A673 (cell line): ENCODE measurements at places on chromosomes 7 and 10. TPM values are rescaled to one million over a fixed set of nuclear protein-coding genes. Genes with fewer than 3 reads are reported as not detected.

DNA sequence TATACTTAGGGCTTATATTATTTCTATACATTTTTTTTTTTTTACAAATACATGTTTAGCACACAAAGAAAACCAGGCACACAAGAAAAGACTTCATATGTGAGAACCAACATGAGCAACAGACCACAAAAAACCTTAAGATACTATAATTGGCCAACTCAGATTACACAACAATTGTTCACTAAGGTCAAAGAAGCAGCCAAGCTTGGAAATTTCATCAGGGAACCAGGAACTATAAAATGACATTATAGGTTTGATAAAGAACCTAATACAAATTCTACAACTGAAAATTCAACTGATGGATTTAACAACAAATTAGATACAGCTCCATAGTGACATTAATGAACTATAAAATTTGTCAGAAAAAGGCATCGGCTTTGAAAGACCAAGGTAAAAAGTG is 4.4 kb upstream of the LUC7L2 start:
- H3K4me3 ChIP-seq, result no peak overlapping the region
- no peaks in the 10 kb centered on the region for H3K27me3 ChIP-seq
- no peak overlapping the region for H3K27ac ChIP-seq
- no peak for DNase-seq

Gene SFRP4
- total RNA-seq, result not detected in 2 replicates

GRCh38 chr10:107611115-107611514 is 446.6 kb upstream of the SORCS1 start:
- H3K27ac ChIP-seq, result no peak overlapping the region
- H3K36me3 ChIP-seq, result no peaks in the 10 kb centered on the region
- DNase-seq, result no peak
- H3K27me3 ChIP-seq, result no peaks in the 10 kb centered on the region
- H3K4me3 ChIP-seq, result no peak overlapping the region
- H3K4me1 ChIP-seq, result no peaks in the 10 kb centered on the region

Gene GNGT1
- not detected in 2 replicates for total RNA-seq

Gene THAP5
- total RNA-seq, result 38.1 and 39.4 TPM in 2 replicates

Gene CRHR2
- total RNA-seq, result not detected in 2 replicates

Gene EXOC6
- total RNA-seq, result 32.6 and 35.0 TPM in 2 replicates

GRCh38 chr10:78572565-78572964 is 496.2 kb upstream of the ZMIZ1 start:
- H3K27me3 ChIP-seq, result no peaks in the 10 kb centered on the region
- H3K4me1 ChIP-seq, result no peaks in the 10 kb centered on the region
- no peak overlapping the region for H3K4me3 ChIP-seq
- no peak overlapping the region for H3K27ac ChIP-seq
- no peak for DNase-seq
- no peaks in the 10 kb centered on the region for H3K36me3 ChIP-seq

- H3K27ac ChIP-seq, result no peak overlapping the region
- no peak for DNase-seq
- H3K4me3 ChIP-seq, result no peak overlapping the region
- peaks cover 41% of the 10 kb centered on the region for H3K4me1 ChIP-seq
- peaks cover 30% of the 10 kb centered on the region for H3K36me3 ChIP-seq
Observed at GRCh38 chr10:80160361-80161320, 28.1 kb downstream of the PLAC9 start.

GRCh38 chr10:116210588-116211346 is 62.2 kb downstream of the GFRA1 start:
- H3K27ac ChIP-seq, result no peak overlapping the region
- no peaks in the 10 kb centered on the region for H3K4me1 ChIP-seq
- H3K36me3 ChIP-seq, result no peaks in the 10 kb centered on the region
- H3K27me3 ChIP-seq, result peaks cover 57% of the 10 kb centered on the region
- no peak overlapping the region for H3K4me3 ChIP-seq

DNA sequence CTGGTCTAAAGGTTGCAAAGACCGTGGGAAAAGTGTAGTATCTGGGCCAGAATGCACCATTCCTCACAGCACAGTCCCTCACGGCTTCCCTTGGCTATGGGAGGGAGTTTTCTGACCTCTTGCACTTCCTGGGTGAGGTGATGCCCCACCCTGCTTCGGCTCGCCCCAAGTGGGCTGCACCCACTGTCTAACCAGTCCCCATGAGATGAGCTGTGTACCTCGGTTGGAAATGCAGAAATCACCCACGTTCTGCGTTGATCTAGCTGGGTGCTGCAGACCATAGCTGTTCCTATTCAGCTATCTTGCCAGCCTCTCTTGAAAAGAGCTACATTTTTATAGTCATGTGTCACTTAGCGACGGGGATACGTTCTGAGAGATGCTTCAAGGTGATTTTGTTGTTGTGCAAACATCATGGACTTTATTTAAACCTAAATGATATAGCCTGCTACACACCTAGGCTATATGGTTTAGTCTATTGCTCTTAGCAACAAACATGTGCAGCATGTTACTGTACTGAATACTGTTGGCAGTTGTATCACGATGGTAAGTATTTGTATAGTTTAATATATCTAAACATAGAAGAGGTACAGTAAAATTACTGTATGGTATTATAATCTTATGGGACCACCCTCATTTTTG is 120.0 kb downstream of the PPP1R9A start:
- H3K27ac ChIP-seq, result no peak overlapping the region
- no peaks in the 10 kb centered on the region for H3K27me3 ChIP-seq
- no peaks in the 10 kb centered on the region for H3K4me1 ChIP-seq
- no peak for DNase-seq

DNA sequence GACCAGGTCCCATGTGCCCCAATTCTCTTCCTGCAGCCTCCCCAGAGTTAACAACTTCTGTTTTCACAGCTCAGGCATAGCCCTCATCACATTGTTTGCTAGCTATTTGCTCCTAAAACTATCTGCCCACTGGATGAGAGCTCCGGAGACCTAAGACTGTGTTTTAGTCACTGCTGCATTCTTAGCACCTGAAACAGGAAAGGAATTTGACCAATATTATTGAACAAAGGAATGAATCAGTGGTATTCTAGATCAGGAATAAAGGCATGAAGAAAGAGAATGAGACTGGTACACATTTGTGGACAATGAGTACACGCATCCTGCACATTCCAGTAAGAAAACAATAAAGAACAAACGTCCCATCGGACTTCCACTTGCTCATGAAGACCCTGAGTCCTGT is 54.8 kb downstream of the PPP1R17 start:
- H3K27ac ChIP-seq, result no peak overlapping the region
- H3K4me3 ChIP-seq, result no peak overlapping the region
- no peaks in the 10 kb centered on the region for H3K4me1 ChIP-seq
- DNase-seq, result no peak
- peaks cover 13% of the 10 kb centered on the region for H3K27me3 ChIP-seq
- H3K36me3 ChIP-seq, result no peaks in the 10 kb centered on the region

GRCh38 chr7:129751916-129752315 is 140.4 kb downstream of the NRF1 start:
- peaks cover 9% of the 10 kb centered on the region for H3K36me3 ChIP-seq
- no peak overlapping the region for H3K4me3 ChIP-seq
- DNase-seq, result no peak
- H3K27ac ChIP-seq, result no peak overlapping the region

DNA sequence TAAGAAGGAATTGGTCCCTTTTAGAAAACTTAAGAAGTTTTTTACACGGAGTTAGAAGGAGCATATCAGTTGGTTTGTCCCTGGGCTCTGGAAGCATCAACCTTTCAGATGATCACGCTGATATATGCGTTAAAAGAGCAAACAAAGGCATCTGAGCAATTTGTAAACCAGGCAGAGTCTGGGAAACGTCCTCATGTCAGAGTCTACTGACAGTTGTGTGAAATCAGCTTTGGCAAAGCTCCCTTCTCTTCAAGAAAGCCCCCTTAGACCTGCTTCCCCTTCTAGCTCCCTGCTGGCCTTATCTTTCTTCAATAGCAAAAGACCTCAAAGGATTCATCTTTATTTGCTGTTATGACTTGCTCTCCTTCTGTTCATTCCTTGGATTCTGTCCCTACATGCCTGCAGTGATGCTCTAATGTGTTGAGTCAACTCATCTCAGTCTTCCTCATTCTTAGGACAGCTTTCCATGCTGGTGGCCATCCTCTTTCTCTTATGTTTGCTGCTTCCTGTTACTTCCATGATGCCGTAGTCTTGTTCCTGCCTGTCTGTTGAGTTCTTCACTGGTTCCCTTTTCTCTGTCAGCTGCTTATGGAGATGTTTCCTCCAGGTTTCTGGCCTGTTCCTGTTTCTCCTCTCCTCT is 106.5 kb upstream of the BMPER start:
- H3K27me3 ChIP-seq, result no peaks in the 10 kb centered on the region
- no peak overlapping the region for H3K27ac ChIP-seq
- H3K4me3 ChIP-seq, result no peak overlapping the region
- no peaks in the 10 kb centered on the region for H3K4me1 ChIP-seq
- H3K36me3 ChIP-seq, result no peaks in the 10 kb centered on the region

- H3K36me3 ChIP-seq, result no peaks in the 10 kb centered on the region
Observed at GRCh38 chr7:92749327-92749755, 87.0 kb downstream of the CDK6 start.
